ENCODE measurements at places on chromosomes 6 and 20. TPM values are rescaled to one million over a fixed set of nuclear protein-coding genes. Genes with fewer than 3 reads are reported as not detected.

Gene PRL
- total RNA-seq, result 0.11 TPM

Gene LINC00237
- not detected for total RNA-seq

Gene SNAP25
- total RNA-seq, result not detected

Gene LGSN
- not detected for total RNA-seq

Gene EYA2
- total RNA-seq, result 1.8 TPM
